Activated CD4-positive, alpha-beta T cell treated with anti-CD3 and anti-CD28 coated beads for 4 hours (primary cell): ENCODE measurements at places on chromosomes 1 and 21.

GRCh38 chr1:56576880-56577405, 2.4 kb downstream of the PLPP3 start:
- no peak for DNase-seq

GRCh38 chr1:43286533-43286932, 1.2 kb upstream of the C1orf210 start:
- DNase-seq: no peak

- DNase-seq: no peak
These were observed 240.9 kb downstream of the KCTD3 start for GRCh38 chr1:215807911-215808436.

- DNase-seq: no peak
These were observed 501.0 kb downstream of the SETD4 start for GRCh38 chr21:35559128-35559828.

- no peak for DNase-seq
These were observed 160.2 kb downstream of the VAV3 start for GRCh38 chr1:107804741-107805140.

DNA sequence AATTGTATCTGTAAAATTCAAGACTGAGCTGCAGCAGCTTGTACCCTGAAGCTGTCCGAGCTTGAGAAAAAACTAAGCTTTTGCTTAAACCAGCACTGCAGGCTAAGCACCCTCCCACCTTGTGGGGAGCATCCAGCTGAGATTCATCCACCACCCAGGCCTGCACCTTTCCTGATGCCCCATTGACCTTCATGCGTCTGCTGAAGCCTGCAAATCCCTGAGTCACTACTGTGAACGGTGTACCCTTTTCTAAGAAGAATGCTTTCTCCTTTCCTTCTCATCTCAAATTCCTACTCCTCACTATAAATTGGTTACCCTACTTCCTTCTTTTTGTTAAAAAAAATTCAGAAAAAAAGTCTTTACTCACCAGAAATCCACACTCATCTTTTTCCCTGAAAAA, 90.9 kb upstream of the RGS18 start:
- DNase-seq: no peak

DNA sequence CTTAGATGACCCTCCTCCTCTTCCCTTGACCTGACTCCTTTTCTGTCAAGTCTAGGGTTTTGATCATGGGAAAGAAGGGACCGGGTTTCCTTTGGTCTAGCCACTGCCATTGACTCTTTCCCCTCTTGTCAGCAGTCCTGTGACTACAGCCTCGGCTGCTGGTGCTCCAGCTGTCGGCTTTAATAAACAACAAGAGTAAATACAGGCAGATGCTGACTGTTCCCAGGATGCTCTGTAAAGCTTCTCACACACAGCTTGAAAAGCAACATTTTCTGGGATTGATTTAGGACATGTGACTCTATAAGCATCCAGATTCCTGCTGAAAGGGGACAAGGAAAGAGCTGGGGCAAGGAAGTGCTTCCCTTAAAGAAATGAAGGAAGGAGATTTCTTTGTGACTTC, 53.5 kb upstream of the CTTNBP2NL start:
- DNase-seq: no peak

- no peak for DNase-seq
These were observed 9.8 kb upstream of the IPO9 start for GRCh38 chr1:201818971-201819750.
